Sciatic nerve (tissue), 2 donors: ENCODE measurements at places on chromosomes 3 and 15.

DNA sequence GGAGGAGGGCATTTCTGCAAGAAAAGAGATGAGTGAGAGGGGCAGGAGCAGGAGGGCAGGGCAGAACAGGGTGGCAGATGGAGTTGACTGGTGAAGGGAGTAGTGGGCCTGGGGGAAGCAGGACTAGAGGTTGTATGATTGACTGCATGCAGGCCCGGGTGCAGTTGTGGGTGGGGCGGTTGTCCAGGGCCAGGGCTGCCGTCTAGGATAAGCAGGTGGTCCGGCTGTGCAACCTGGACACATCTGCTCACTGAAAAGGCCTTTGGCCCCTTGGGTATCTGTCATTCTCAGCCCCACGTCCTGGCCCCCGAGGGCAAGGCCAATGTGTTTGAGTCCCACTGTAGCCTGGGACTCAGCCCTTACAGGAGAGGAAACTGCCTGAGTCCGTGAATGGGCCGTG lies 25.4 kb downstream of the ALS2CL start:
- DNase-seq = peak; percentile 51

DNA sequence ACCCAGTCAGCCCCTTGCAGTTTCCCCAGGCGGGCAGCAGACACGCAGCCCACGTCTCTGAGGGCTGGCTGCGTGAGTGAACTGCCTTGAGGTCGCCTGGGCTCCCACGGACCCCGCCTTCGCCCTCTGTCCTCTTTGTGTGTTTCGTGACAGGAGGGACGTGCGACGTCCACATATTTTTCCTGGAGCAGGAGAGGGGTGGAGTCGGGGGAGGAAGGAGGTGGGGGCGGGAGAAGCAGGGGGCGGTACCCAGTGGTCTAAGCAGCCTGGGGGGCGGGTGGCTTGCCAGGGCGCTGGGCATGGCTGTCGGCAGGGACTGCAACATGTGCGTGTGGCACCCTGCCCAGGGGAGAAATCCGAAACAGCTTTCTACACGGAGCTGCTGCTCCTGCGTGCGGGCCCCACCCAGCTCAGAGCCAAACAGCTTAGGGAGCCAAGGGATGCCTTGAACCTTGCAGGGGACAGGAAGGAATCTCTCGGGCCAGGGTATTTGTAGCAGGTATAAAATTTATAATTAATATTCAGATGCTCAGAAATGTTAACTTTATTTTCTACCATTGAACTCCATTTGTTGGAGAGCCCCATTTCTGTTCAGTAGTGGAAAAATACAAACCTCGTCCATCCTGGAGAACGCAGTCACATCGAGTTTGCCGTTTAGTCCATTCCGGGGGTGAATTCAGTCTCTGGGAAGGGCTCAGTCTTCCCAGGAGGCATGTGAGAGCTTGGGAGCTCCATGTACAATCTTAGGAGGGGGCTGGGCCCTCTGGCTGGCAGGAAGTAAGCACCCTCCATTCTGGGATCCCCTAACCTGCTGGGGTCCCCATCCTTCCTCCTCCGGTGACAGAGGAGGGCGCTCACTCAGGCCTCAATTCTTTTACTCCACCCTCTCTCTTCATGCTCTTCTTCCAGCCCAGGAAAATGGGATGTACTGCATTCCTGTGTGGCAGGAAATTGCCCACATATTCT lies 79.1 kb upstream of the MEF2A start:
- DNase-seq = peak; percentile 74

DNA sequence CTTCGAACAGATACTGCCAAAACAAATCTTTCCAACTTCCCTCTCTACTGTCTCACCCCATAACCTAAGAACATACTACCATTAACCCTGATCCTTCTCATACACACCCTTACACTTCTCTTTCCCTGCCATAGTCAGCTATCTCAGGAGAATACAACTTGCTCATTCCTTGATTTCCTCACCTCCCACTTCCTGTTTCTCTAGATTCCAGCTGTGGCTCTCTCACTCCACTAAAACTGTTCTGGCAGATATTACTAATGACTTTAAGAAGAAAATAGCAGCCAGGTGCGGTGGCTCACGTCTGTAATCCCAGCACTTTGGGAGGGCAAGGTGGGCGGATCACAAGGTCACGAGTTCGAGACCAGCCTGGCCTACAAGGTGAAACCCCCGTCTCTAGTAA lies 4.6 kb downstream of the LSG1 start:
- no peak for DNase-seq

DNA sequence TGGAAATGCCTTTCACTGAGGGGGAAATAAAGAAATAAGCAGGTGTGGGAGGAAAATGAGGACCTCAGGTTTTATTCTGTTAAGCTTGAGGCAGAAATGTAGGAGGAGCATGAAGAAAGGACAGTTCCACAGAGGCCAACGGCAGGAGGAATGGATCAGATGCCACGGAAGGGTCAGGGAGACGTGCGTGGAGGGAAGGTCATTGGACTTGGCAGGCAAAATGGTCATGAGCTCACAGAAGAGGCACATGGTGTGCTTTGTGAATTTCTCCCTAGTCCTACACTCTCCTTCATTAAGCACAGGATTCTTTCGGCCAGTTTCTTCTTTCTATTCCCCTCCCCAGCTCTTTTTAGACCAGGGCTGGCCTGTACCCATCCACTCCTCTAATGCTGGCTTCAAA lies 32.5 kb upstream of the THSD4 start:
- DNase-seq = no peak

- no peak for DNase-seq
Observed at GRCh38 chr3:119243712-119244111, 3.0 kb upstream of the B4GALT4 start.

DNA sequence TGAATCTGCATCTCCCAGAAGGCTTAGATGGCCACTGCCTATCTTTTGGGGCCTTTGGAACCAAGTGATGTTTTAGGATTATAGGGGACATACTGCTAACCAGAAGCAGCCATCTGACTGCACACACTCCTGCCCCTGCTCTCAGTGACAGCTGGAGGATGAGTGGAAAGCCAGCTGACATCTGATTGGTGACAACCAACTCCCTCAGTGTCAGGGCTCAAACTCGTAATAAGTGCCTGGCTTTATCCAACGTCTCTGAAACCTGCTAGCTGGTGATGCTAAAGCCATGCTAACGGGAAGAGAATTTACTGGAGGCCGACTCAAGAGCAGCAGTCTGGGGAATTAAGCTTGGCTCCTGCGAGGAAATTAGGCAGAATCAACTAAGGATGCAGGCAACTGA lies 35.1 kb downstream of the KY start:
- no peak for DNase-seq

DNA sequence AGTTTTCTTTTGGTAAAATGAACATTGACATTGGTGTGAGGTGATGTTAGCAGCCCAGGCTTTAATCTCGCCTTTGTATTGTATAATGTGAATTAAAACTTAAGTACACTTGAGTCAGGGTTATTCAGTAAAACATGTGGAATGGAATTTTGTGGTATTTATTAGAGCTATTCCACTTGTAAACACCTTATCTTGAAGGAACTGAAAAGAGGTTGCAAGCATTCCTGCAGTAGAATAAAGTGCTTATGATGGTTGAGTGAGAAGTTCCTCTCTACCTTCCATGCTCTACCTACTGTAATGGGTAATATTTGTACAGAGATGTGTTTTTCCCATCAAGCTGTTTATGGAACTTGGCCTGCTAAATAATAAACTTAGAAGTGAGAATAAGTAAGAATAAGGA lies 36.1 kb downstream of the HMG20A start:
- DNase-seq = no peak

- no peak for DNase-seq
Observed at GRCh38 chr3:124792341-124793040, 62.2 kb downstream of the UMPS start.

- no peak for DNase-seq
Observed at GRCh38 chr3:152258448-152259393, 10.0 kb upstream of the MBNL1 start.

DNA sequence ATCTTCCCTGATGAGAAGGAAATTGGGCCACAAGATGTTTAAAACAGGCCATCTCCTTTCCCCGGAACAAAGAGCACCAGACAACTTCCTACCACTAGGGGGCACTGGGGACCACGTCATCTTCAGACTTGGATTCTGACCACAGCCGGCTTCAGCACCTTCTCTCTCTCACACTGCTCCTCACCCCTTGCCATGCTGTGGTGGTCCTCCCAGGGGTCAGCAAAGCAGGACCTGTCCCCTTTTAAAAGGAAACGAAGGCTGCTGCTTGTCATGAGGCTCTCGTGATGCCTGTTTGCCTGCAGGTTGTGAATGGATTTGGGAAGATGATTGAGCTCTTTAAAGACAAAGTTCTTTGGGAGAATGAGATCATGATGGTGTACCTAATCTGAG lies 16.2 kb downstream of the RFT1 start:
- peak; percentile 91 for DNase-seq

- no peak for DNase-seq
Observed at GRCh38 chr3:107269136-107269535, 108.1 kb upstream of the CCDC54 start.

DNA sequence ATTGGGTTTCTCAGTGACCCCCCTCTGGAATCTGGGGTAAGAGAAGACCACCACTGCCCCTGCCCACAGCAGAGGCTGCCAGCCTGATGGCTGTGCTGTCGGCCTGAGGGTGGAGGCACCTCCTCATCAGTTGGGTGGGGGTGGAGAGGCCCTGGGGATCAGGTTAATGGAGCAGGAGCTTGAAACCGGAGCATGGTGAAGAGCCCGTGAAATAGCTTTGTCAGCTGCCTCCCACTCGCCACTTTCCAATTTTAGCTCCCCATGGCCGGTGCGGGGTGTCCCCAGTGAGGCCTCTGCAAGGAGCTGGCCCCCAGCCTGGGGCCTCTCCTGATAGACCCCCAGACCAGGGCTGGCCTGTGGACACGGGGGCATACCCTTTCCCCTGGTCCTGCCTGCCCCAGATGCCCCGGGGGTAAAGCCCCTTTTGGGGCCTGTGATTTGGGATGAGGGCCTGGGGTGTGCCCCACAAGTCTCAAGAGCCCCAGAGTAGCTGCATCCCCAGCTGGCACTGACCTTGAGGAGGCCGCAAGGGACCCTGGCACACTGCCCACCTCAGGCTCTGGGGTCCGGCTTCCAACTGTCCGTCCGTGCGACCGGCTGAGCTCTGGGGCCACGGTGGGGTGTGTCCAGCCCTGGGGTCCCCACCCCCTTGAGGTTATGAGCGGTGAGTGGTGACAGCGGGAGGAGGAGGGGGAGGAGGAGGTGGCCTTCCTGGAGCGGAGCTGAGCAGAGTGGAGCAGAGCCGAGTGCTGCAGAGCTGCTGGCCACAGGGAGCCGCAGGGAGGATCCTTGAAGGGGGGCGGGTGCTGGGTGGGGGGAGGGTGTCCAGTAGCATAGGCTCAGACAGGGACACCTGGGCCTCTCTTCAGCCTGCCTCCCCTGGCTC lies at the start of gene HHATL:
Gene HHATL (minus strand): TSS at position 733 of the 886 bp plus-strand sequence. CDS start 1,972 bp downstream, outside the sequence.
- no peak for DNase-seq

DNA sequence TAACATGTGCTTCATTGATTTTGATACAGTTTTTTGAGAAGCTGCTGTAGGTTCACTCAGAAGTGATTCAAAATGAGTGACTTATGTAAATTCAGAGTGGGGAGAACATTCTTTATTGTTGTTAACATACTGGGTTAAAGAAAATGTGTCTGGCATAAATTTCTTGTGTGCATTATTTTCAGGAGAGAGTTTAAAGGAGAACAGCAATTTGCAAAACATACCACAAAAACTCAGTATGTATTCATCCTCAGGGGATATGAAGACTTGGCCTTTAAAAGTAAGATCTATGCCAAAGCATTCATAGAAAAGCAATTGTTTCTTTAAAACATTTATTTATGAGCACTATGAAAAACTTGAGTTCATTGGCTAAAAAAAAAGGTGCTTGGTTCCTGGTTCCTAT lies 1089.8 kb downstream of the ROBO2 start:
- no peak for DNase-seq

DNA sequence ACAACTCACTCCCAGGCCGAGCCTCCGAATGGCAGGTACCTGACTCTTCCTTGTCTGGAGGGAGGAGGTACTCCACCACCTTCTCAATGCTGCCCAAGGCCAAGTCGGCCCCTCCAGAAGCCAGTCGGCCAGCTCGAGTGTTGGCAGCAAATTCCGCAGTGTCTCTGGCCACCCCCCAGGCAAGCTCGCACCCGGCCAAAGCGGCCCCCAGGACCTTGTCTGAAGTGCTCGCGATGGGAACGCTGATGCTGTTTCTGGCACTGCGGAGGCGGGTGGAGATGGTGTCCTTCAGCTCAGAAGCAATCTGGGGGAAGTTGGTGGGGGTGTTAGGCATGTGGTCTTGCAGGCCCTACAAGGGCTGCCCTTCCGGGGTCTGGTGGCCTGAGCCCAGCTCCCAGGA lies 9.2 kb downstream of the PLIN1 start:
- no peak for DNase-seq

GRCh38 chr3:30751610-30752299 lies 142.7 kb downstream of the GADL1 start:
- peak; percentile 70 for DNase-seq

DNA sequence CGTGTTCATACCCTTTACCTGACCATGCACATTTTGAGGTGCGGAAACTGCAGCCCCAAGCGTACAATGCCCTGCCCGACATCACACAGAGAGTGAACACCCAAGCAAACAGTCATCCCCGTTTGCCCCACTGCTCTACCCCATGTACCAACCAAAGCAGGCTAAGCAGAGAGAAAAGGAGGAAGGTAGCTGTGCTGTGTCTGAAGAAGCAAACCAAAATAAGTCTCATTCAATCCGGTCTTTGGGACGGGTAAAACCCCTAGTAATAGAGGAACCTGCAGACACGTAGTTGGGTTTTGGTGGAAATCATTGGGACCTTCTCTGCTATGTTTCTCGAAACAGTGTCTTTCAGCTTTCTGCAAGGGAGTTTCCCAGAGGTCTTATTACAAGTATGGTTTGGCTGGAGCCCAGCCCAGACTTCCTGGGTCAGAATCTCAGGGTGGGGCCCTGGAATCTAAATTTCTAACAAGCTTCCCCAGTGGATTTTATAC lies 164.6 kb upstream of the HES1 start:
- no peak for DNase-seq

- no peak for DNase-seq
Observed at GRCh38 chr3:83729576-83729975, 1229.2 kb upstream of the CADM2 start.

DNA sequence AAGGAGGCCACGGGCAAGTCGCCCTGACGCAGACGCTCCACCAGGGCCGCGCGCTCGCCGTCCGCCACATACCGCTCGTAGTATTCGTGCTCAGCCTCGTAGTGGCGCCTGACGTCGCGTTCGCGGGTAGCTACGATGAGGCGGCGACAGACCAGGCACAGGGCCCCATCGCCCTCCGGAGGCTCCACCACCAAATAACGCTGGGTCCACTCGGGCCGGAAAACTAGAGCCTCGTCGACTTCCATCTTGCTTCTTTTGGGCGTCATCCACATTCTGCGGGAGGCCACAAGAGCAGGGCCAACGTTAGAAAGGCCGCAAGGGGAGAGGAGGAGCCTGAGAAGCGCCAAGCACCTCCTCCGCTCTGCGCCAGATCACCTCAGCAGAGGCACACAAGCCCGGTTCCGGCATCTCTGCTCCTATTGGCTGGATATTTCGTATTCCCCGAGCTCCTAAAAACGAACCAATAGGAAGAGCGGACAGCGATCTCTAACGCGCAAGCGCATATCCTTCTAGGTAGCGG lies at the start of gene EPM2AIP1:
Gene EPM2AIP1 (minus strand): TSS at position 326 of the 520 bp plus-strand sequence. CDS start 54 bp downstream, at position 272.
- DNase-seq = no peak
